Stimulated activated CD4-positive, alpha-beta T cell treated with anti-CD3 and anti-CD28 coated beads, Interleukin-2, amount 100 ng/mL, for 48 hours (primary cell): ENCODE measurements at places on chromosomes 7 and 10.

GRCh38 chr10:69262292-69262751 is 16.0 kb upstream of the HK1 start:
- DNase-seq, result no peak

GRCh38 chr10:80530251-80530650 is 7.5 kb upstream of the SH2D4B start:
- DNase-seq, result peak; percentile 42

DNA sequence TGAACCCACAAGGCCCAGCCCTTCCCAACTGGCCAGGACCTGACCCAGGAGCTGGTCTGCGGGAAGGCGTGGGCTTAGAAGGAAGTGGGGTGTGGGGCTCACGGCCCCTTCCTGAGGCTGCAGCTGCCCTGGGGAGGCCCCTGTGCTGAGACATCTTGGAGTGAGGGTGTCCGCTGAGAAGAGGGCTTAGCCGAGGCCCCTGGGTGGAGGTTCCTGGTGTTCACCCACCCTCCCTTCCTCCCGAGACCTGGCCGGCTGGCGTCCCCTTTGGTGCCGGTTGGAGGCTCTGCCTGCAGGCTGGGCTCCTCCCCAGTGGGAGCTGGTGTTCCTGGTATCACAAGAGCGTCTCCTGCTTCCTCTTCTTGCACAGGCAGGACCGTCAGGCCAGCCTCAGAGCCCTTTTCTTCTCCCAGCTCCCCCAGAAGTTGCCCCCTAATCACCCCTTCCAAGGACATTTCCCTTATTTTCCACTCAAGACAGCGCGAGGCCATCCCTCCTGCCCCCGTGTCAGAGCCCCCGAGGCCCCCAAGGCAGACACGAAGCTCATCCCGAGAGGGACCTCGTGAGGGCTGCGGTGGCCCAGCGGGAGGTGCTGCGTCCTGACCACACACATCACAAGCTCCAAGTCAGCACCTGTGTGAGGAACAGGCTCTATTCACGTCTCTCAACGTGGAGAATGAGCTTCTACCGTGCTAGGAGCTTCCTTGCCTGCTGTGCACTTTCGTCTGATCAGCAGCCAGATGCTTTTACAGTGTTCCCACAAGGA is 25.1 kb upstream of the FAM20C start:
- DNase-seq, result no peak

DNA sequence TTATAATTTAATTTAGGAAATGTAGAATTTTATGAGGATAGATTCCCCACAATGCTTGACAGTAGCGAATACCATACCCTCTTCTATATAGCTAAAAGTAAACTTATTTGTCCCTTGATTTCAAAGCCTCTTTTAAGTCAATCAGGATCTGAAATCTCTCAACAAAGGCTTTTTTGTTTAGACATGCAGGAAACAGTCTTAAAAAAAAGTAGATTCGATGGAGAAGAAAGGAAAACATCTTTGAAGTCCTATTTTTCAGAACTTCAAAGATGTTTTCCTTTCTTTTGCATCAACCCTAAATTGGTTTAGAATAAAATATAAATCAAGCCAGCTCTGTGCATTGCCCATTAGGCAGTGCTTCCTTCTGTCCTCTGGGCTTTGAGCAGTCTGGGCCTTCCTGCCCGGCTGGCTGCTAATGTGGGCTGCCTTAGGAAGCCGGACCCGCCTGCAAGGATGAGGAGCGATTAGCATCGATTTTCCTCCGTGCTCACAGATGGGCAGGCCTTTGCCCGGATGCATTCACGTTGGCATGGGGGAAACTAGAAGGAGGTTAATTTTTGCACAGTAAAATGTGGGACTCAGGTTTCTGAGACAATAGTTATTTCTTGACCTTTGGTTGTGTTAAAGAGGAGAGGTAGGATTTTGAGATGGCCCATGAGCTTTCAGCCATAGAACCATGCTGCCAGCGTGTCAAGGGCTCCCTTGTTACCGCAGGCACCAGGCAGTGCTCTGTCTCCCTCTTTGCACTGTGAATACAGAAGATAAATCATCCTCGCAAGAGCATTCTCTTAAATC is 15.5 kb downstream of the MSRB2 start:
- no peak for DNase-seq

GRCh38 chr10:132813560-132814468 is 27.9 kb upstream of the NKX6-2 start:
- no peak for DNase-seq

- no peak for DNase-seq
Measured at GRCh38 chr7:49187543-49188268, 263.4 kb downstream of the CDC14C start.

DNA sequence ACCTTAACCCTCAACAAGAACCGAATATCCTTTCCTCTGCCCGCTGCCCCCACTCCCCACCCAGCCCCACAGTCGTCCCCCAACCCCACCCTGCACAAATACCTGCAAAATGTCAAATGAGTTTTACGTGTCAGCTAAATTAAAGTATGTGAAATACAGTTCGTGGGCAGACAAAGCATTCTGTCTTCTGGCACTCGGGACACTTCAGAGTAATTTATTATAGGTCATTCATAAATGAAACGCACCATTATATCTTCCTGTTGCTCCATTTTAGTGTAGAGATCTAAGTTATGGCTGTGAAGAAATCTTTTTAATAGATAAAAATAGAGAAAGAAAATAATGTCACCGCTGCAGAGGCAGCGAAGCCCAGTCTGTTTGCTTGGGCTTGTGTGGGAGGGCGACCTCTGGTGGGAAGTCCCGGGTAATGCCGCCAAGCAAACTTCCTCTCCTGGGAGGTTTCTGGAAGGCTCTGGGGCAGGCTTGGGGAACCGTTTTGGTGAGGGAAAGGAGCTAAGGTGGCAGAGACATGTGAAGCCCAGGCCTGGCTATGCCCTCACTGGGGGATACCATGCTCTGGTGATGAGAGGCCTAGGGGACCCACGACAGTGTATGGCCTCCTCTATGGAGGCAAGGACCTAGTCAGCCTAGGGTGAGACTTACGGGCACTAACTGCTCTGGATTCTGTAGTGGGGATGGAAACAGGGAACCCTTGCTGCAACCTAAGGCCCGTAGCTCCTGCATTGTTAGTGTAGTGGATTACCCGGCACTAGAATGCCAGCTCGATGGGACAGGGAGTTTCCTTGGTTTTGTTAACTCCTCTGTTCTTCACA is 604.9 kb downstream of the LRMDA start:
- peak; percentile 54 for DNase-seq

- DNase-seq, result no peak
Measured at GRCh38 chr10:119393019-119393418, 149.5 kb downstream of the RGS10 start.

GRCh38 chr10:67794909-67795460 is 43.0 kb downstream of the DNAJC12 start:
- DNase-seq, result no peak

- no peak for DNase-seq
Measured at GRCh38 chr10:7364474-7364873, 46.4 kb downstream of the SFMBT2 start.

DNA sequence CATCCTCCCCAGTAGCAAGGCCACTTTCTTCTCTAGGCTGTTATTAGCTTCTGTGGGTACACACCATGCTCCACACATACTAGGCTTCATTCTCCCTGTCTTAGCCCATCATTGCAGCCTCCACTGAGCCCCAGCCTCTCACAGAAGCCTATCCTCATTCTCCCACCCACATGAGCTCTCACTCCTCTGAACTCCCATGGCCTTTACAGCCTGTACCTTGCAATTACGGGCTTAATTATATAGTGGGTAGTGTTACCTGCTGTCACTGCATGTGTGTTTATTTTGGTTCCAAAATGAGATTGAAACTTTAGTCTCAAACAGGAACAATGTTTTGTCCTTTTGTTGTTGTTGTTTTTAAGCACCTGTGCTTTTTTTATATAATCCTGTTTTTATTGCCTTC is 460.0 kb downstream of the KCNMA1 start:
- no peak for DNase-seq

GRCh38 chr7:111560773-111561653 is 1.3 kb downstream of the IMMP2L start:
- DNase-seq, result peak; percentile 3

- DNase-seq, result no peak
Measured at GRCh38 chr10:47323636-47324296, 1.5 kb downstream of the GDF2 start.

DNA sequence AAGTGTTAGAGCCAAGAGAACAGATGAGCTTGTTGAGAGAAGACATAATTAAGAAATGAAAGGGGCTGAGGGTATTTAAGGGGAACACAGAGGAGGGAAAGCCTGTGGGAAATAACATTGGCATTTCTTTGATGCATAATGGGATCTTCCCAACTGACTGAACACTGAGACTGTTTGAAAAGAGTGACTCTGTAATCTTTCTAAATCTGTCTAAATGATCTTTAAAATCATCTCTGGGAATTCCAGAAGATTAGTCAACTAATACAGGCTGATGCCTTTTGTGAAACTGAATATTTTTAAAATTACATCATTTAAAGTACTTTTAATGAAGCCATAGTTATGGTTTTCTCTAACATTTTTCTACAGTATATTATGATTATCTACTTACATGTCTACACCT is 17.4 kb upstream of the SLC35G1 start:
- no peak for DNase-seq

- DNase-seq, result no peak
Measured at GRCh38 chr10:61404751-61405150, 48.4 kb downstream of the TMEM26 start.

GRCh38 chr7:73463260-73463659 is 29.7 kb downstream of the FZD9 start:
- no peak for DNase-seq

DNA sequence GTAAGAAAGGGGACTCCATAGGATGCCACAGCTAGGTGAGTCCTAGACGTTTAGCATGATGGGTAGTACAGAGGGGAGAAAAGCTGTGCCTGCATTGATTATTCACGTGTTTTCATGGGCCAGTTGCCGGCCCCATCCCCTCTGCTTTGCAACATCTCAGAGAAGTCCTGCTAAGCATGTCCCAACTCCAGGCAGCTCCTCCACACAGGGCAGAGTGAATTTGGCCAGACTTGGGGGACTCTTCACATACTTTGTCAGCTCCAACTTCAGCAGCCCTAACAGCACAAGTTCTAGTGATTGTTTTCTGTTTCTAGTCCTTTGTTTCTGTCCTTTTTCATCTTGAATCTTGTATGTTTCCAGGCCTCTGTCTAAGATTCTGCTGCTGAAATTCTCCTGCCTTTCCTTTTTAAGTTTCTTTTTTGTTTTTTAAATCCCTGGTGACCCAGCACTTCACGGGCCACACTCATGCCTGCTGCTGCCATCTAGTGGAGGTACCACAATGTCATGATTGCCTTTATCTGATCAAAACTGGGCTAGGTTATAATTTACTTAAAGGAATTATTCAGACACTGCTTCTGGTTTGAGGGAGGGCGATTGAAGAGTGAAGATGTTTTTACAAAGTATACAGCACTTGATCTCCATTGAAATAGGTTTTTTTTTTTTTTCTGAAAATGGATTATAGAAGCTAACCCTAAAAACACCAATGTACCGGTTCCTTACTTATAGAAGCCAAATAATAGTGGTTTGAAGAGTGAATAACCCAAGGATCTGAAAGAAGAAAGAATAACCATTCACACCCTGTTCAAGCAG is 276.9 kb downstream of the CSTF2T start:
- peak; percentile 18 for DNase-seq

- no peak for DNase-seq
Measured at GRCh38 chr7:155806096-155806871, 6.0 kb downstream of the SHH start.

- no peak for DNase-seq
Measured at GRCh38 chr7:18570890-18571478, 75.4 kb downstream of the HDAC9 start.

DNA sequence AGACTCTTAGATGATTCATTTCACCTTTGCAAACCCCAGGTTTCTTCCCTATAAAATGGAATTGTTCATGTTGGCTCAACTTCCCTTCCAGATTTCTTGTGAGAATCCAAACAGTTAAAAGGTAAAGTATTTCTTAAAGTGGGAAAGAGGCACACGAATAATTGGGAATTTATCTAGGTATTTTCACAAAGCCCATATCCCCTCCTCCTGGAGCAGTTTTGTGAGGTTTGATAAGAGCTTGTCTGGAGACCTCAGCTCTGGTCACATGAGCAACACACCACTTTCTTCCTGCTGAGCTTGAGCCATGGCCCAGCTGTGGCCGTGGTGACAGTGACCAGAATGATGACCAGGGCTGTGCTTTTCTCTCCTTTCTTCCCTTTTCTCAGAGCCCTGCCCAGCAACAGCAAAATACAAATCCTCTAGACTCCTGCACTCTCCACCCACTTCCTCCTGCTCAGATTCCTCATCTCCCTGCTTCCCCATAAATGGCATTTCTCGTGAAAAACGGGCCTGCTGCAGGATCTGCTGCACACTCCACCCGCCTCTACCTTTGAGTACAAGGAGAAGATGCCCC is 87.7 kb downstream of the PIK3CG start:
- no peak for DNase-seq

DNA sequence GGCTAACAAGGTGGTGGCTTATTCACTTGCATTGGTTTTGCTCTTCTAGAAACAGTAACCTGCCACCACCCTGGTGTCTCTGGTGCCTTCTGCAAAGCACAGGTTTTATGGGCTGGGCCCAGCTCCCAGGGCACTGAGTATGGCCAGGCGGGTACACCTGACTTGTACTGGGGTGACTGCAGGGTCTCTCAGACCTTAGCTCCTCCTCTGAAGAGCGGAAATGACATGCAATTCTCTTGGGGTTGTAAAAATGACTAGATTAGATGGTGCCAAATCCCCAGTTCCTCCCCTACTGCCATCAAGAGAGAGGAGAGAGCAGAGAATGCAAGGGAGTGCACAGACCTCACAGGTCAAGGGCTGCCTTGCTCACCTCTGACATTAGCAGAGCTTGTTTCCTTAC is 14.7 kb downstream of the ESYT2 start:
- no peak for DNase-seq
